ENCODE measurements at places on chromosomes 7 and 10.

- DNase-seq, result no peak
These were observed 625.6 kb downstream of the SUGCT start for GRCh38 chr7:40760293-40760964.

DNA sequence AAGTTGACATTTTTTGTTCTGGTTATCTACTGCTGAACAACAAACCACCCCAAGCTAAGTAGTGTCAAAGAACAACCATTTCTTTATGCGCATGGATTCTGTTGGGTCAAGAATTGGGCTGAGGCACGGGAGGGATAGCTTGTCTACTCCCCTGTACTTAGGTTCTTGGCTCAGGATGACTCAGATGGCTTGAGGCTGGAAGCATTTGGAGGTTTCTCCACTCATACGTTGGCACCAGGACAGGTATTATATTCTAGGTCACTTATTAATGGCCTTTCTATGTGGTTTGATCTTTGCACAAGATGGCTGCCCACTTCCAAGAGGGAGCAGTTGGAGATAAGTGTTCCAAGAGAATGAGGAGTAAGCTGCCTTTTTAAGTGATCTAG lies 11.8 kb upstream of the TFAM start:
- no peak for DNase-seq

- no peak for DNase-seq
These were observed 572 bp downstream of the CHST12 start for GRCh38 chr7:2403718-2404648.

GRCh38 chr10:49611166-49611815 lies 1.2 kb downstream of the SLC18A3 start:
- DNase-seq, result no peak

DNA sequence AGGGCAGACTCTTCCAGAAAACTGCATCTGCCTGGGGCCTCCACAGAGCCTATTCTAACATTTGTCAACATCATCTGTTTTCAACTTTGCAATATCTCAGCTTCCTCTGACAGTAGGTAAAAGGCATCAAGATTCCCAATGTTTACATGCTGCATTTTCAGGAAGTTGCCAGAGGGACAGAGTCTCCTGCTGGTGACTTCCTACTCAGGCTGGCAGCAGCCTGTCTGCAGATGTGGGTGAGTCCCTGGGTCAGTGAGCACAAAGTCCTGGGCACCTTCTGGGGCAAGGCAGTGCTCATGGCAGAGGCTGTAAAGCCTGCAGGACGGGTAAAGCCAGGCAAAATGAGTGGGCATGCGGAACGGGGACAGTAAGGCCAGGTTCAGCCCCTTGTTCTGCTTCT lies 69.4 kb downstream of the EBF3 start:
- DNase-seq, result no peak

GRCh38 chr7:17097668-17098297 lies 200.7 kb upstream of the AHR start:
- no peak for DNase-seq

DNA sequence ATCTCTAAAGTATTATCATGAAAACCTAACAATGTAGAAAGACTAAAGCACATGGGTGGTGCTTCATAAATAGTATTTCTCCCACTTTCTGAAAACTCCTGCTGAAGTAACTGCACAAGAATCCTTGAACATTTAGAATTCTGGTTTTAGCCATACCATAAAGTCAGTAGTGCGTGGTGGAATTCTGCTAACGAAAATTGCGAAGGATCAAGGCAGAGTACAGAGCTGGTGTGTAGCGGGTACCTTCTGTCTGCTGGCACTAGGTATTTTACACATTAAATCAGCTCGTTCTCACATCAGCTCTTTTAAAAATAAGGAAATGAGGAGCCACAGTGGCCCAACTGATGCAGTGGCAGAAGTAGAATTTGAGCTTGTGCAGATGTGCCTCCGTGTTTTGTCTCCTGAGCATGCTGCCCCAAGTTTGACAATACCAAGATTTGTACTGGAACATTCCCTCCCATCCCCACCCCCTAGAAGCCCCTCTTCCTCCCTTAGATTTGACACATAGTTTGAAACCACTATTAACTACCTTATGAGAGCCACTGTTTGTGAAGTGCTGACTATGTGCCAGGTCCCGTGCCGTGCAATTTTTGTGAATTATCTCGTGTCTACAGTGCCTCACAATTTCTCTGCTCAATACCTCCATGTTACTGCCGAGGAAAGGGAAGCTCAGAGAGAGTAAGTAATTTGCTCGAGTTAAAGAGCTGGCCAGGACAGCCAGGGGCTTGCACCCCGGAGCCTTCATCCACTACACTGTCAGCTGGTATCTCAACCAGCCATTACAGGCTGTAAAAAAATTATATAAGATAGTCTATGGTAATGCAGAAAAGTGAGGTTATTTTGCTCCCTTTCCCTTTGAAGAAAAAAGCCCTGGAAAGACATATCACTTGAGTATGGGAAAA lies 66.9 kb downstream of the EGFR start:
- DNase-seq, result no peak

DNA sequence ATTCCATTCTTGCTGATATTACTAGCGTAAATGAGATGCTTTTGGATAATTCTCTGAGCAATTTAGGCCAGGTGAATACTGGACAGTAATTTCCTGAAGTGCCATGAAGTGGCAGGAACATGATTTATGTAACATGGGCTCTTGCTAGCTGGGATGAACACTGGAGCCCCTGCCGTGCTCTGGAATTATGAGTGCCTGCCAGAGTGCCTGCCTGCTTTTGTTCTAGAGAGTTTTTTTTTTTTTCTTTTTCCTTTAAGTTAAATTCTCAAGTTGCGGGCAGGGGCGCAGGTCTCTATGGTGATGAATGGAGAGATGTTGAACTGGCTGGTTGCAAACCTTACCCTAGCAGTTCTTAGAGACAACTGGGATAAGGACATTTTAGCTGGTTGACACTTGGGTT lies 165.9 kb downstream of the AUTS2 start:
- DNase-seq, result no peak

DNA sequence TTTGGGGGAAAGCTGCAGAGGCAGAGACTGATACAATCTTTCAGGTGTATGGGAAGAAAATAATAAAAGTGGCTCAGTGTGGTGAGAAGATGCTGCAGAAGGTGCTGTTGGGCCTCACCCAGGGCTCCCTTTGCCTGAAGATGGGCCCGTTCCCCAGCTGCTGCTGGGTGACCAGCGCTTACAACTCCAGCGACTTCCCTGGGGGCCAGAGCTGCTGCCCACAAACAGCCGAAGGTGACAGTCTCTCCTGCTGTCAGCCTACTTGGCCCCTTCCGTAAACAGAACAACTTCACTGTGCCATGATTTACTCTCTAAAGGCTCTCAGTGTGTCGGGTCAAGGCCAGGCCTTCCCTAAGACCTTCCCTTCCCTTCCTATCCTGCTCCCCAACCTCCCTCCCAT lies 93.6 kb upstream of the PCBD1 start:
- DNase-seq, result no peak

GRCh38 chr7:99173787-99174186 lies 29.9 kb upstream of the SMURF1 start:
- no peak for DNase-seq

GRCh38 chr7:159280008-159280407 lies 135.3 kb upstream of the VIPR2 start:
- DNase-seq, result no peak

GRCh38 chr7:4689151-4689550 lies 7.1 kb downstream of the FOXK1 start:
- no peak for DNase-seq

GRCh38 chr10:112026438-112026837 lies 157.1 kb downstream of the GPAM start:
- DNase-seq, result no peak

DNA sequence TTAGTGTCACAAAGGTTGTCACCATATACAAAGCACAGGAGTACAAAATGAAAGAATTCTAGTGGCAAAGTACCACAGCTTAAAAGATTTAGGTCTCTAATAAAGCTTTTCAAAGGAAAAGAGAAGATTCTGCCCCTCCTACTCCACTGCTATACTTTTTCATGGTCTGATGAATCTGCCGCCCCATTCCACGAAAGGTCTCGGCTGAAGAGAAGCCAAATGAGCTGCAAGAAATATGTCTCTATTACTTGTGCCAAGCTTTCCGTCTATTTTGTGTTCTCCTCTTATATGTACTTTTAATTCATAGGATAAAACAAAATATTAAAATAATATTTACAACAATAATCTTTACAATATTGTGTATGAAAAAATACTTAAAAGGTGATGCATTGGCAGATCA lies 222.6 kb downstream of the ANK3 start:
- DNase-seq, result no peak

GRCh38 chr7:124918662-124919061 lies 11.0 kb downstream of the POT1 start:
- no peak for DNase-seq

GRCh38 chr7:82964150-82964882 lies 198.4 kb downstream of the PCLO start:
- no peak for DNase-seq

GRCh38 chr7:139360948-139361307 lies 1.2 kb downstream of the LUC7L2 start:
- no peak for DNase-seq

DNA sequence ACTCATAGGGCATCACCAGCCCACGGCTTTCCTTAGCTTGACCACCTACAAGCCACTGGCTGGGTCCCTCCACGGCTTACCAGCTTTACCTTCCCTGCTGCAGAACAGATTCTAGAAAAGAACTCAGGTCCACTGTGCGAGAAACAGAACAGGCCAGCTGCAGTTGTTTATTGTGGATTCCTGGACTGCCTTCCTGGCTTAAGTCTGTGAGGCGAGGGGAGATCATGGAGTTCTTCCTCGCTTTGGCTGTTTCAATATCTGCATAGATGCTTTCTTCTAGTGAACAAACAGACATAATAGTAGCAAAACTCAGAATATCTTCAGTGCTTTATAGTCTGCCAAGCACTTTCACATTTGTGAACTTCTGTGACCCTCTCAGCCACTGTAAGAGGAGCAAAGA lies 162.9 kb upstream of the HABP2 start:
- DNase-seq, result no peak

GRCh38 chr7:144820552-144820951 lies 15.3 kb downstream of the TPK1 start:
- no peak for DNase-seq

- no peak for DNase-seq
These were observed 679.4 kb upstream of the C7orf33 start for GRCh38 chr7:147911201-147911601.

DNA sequence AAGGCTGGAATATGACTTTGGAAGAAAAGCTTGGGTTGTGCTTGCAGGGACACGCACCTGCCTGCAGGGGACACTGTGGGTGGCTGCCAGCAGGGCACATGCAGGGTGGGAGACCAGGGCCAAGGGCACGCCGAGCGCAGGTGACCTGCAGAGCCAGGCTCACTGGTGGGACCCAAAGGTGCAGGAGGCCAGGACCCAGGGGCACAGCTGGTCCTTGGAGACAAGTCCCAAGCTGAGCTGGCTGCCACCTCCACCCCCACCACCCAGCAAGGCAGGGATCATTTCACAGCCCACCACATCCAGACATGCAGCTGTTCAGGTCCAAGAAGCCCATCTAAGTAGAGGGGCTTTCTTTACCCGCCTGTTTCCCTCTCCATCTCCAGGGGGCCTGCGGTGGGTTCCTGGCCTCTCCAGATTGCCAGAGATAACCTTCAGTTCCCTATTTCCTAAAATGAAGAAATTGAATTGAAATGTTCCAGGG lies 13.8 kb upstream of the CLIP2 start:
- DNase-seq, result no peak

DNA sequence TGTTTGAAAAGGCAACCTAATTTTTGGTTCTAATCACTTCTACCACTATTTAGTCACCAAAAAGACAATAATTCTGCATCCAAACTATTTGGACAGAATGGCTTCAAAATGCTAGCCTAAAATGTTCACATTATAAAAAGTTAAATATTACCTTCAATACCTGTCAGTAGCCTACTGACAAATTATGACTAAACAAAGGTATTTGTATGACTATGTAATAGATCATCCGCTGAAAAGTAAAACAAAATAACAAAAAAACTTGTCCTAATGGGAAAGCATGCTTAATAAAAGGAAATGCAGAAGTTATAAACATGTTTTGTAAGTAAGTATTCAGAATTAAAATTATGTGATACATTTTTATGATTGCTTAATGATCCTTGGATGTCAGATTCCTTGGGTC lies 36.6 kb downstream of the CD36 start:
- no peak for DNase-seq

GRCh38 chr10:126037946-126038345 lies 141.6 kb downstream of the FANK1 start:
- DNase-seq, result no peak

GRCh38 chr10:62648921-62649320 lies 155.6 kb upstream of the ADO start:
- DNase-seq, result no peak

- no peak for DNase-seq
These were observed 39.0 kb upstream of the KIF5B start for GRCh38 chr10:32095116-32095733.

DNA sequence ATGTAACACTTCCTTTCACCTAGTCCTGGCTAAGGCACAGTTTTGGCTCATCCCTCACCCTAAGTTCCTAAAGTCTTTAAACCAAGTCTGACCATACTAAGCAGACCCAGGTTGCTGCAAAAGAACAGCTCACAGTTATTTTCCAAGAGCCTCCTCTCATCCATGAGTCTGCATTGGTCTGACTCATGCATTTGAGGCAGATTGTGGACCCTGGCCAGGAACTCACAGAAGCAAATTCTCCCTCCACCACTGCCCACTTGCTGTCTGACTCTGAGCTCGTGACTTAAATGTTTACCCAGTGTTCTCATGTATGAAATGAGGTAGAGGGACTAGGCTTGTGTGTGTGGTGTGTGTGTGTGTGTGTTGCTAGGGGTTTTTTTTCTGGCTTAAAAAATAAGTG lies 1272.8 kb downstream of the TYW1 start:
- no peak for DNase-seq

GRCh38 chr10:56383806-56384205 lies 22.7 kb upstream of the ZWINT start:
- DNase-seq, result no peak

GRCh38 chr7:17932770-17933169 lies 7.5 kb downstream of the SNX13 start:
- DNase-seq, result no peak

DNA sequence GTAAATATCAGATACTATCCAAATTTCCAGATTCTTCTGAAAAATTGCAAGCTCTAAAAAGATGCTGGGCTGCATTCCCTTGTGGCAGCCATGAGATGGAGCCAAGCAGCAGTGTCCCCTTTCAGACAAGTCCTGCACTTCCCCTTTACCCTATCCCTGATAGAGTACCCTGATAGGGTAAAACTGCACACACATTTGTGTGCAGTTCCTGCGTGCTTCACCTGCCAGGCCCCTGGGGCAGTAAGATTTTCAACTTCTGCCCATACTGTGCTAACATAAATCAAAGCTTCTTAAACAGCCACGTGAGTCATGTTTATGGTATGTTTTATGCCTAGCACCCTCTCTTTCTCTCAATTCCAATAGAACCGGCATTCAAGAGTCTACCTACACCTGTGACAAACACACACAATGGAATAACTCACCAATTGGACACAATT lies 52.2 kb downstream of the IFIT5 start:
- no peak for DNase-seq

GRCh38 chr10:132265890-132266496 lies 41.8 kb downstream of the STK32C start:
- no peak for DNase-seq

DNA sequence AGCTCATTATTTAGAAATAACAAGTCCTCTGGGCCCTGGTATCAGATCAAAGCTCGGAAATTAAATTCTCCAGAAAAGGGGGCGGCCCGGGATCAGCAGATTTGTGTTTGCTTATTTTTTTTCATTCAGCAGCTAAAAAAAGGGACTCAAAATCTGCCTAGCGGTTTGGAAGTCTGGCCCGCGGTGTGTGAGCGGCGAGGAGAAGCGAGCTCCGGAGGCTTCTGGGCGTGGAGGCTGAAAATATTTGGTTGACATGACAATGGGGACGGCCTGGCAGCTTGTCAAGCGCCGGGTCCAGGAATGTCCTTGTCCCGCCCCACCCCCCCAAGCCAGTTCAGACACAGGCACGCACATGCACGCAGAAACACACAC lies 43.4 kb downstream of the FOXL3 start:
- no peak for DNase-seq
